Naive thymus-derived CD8-positive, alpha-beta T cell (primary cell): ENCODE measurements at places on chromosomes 7 and 10. TPM values are rescaled to one million over a fixed set of nuclear protein-coding genes. Genes with fewer than 3 reads are reported as not detected.

GRID1 gene
- total RNA-seq = not detected

DNA sequence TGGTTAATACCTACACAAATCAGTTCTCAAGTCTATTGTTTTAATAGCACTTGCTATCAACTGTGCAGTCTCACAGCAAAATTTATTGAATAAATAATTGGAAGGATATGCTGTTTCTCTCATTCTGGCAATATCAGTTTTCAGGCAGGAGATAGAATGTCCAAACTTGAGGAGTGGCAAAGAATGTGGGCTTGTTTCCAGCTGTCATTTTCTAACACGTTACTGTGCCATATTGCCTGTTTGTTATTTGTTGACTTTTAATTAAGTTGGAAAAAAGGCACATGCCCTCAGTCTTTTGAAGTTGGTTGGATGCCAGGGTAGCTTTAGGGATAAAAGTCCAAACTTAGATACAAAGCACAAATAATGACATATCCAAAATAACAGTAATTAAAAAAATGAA is 52.2 kb downstream of the MAGI2 start:
- no peak overlapping the region for H3K4me3 ChIP-seq
- H3K27ac ChIP-seq = no peak overlapping the region
- H3K27me3 ChIP-seq = no peaks in the 10 kb centered on the region
- no peak for DNase-seq
- no peaks in the 10 kb centered on the region for H3K36me3 ChIP-seq
- H3K4me1 ChIP-seq = no peaks in the 10 kb centered on the region

DNA sequence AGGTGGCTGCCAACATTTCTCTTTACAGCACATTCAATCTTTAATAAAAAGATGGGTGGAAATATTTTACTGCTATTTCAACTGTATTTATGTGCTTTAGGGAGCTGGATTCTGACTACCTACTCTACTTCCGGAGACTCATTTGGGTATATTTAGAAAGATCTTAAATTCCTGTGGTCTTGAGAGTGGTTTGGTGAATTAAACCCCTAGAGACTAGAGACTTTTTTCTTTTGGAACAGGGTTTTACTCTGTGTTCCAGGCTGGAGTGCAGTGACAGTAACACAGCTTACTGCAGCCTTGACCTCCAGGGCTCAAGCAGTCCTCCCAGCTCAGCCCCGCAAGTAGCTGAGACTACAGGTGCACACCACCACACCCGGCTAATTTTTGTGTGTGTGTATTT is 79.0 kb upstream of the HABP2 start:
- H3K36me3 ChIP-seq = no peaks in the 10 kb centered on the region
- DNase-seq = no peak
- H3K4me1 ChIP-seq = no peaks in the 10 kb centered on the region

DNA sequence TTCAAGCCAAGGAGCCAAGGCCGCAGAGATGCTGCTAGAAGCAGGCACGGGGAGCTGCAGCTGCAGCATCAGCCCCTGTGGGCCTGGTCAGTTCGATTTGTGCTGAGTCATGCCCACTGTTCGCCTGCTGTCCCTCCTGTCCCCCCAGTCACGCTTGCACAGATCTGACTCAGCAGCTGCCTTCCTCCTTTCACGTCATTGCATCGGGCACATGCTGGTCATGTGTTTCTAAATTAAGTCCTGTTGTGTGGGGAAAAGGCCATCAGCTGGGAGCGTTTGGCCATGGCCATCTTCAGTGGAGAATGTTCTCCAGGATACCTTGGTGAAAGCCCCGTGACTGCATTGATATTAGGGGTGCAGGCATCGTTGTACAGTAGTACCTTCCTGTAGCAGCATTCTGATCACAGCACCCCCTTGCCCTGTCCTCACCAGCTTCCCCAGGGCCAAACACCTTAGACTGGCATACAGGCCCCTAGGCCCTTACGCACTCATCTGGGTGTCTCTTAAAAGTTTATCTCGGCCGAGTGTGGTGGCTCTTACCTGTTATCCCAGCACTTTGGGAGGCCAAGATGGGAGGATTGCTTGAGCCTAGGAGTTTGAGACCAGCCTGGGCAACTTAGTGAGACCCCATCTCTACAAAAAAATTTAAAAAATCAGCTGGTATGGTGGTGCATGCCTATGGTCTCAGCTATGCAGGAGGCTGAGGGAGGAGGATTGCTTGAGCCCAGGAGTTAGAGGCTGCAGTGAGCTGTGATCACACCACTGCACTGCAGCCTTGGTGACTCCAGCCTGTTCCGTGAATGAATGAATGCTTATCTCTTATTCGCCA is 23.2 kb downstream of the POR start:
- peaks cover 6% of the 10 kb centered on the region for H3K4me1 ChIP-seq
- H3K27ac ChIP-seq = no peak overlapping the region
- H3K27me3 ChIP-seq = no peaks in the 10 kb centered on the region
- H3K36me3 ChIP-seq = peaks cover 8% of the 10 kb centered on the region
- DNase-seq = no peak

DNA sequence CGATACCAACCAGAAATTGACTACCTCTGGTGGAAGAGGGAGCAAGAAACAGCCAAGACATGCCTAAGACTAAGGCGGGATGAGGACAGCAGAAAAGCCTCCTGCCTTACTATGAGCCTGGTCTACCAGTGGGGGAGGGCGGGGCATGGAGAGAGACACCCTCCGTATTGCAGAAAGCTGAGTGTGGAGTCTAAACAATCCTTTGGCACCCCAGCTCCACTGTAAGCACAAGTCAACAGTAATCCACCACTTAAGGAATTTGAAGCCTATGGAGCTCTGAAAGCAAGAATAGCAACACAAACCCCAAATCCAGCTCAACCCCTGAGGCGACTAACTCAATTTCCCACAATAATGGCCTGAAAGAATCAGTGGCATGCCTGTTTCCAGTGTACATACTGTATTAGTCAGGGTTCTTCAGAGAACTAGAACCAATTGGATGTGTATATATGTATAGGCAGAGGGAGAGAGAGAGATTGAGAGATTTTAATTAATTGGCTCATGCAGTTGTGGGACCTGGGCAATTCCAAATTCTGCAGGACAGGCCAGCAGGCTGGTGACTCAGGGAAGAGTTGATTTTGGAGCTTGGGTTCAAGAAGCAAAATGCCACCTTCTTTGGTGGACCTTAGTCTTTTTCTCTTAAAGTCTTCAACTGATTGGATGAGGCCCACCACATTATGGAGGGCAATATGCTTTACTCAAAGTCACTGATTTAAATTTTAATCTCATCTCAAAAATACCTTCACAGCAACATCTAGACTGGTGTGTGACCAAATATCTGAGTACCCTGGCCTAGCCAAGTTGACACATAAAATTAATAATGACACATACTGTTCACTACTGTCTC is 13.5 kb downstream of the PPIF start:
- no peak overlapping the region for H3K4me3 ChIP-seq
- no peaks in the 10 kb centered on the region for H3K27me3 ChIP-seq
- H3K4me1 ChIP-seq = peaks cover 13% of the 10 kb centered on the region
- no peak for DNase-seq
- H3K27ac ChIP-seq = no peak overlapping the region

DNA sequence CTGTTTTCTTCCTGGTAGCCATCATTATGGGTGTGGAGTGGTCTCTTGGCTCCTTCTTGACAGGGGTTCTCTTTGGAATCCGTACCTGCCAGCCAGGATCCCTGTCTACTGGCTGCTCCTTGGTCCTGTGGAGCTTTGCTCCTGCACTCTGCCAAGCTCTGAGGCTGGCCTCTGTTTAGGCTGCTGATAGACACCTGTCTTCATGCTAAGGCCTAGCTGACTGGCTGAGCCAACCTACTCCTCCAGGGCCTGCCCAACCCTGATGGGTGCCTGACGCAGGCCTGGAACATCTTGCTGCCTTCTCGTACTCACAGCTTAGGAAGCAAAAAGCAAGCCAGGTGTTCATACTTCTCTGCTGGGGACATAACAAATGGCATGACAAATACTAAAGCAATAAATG is 333.6 kb upstream of the ZNF32 start:
- no peaks in the 10 kb centered on the region for H3K36me3 ChIP-seq
- no peak overlapping the region for H3K4me3 ChIP-seq
- peaks cover 11% of the 10 kb centered on the region for H3K4me1 ChIP-seq
- DNase-seq = no peak
- H3K27ac ChIP-seq = no peak overlapping the region

GRCh38 chr10:84531396-84531795 is 203.0 kb downstream of the CCSER2 start:
- no peaks in the 10 kb centered on the region for H3K27me3 ChIP-seq
- no peak overlapping the region for H3K27ac ChIP-seq
- peaks cover 3% of the 10 kb centered on the region for H3K4me1 ChIP-seq

PRF1 gene
- 14.7 TPM for total RNA-seq

GRCh38 chr7:69804962-69805361 is 206.7 kb downstream of the AUTS2 start:
- no peaks in the 10 kb centered on the region for H3K4me1 ChIP-seq
- H3K4me3 ChIP-seq = no peak overlapping the region
- H3K36me3 ChIP-seq = no peaks in the 10 kb centered on the region
- no peak overlapping the region for H3K27ac ChIP-seq
- peaks cover 3% of the 10 kb centered on the region for H3K27me3 ChIP-seq
- no peak for DNase-seq

- peaks cover 21% of the 10 kb centered on the region for H3K4me1 ChIP-seq
- peaks cover 8% of the 10 kb centered on the region for H3K36me3 ChIP-seq
- DNase-seq = peak; percentile 41
- peak overlapping the region; percentile 74 for H3K27ac ChIP-seq
- no peaks in the 10 kb centered on the region for H3K27me3 ChIP-seq
- peak overlapping the region; percentile 93 for H3K4me3 ChIP-seq
Measured at GRCh38 chr10:103661198-103661950, 167.9 kb downstream of the NEURL1 start.

GRCh38 chr7:58087536-58088190 is 637.7 kb downstream of the ZNF716 start:
- H3K4me1 ChIP-seq = no peaks in the 10 kb centered on the region
- no peak overlapping the region for H3K4me3 ChIP-seq
- DNase-seq = no peak
- H3K36me3 ChIP-seq = no peaks in the 10 kb centered on the region
- no peaks in the 10 kb centered on the region for H3K27me3 ChIP-seq
- no peak overlapping the region for H3K27ac ChIP-seq
